ENCODE measurements at places on chromosomes 11 and 22. TPM values are rescaled to one million over a fixed set of nuclear protein-coding genes. Genes with fewer than 3 reads are reported as not detected.
A peak's percentile ranks its signal among the peaks of the same experiment; 100 is the strongest.

DNA sequence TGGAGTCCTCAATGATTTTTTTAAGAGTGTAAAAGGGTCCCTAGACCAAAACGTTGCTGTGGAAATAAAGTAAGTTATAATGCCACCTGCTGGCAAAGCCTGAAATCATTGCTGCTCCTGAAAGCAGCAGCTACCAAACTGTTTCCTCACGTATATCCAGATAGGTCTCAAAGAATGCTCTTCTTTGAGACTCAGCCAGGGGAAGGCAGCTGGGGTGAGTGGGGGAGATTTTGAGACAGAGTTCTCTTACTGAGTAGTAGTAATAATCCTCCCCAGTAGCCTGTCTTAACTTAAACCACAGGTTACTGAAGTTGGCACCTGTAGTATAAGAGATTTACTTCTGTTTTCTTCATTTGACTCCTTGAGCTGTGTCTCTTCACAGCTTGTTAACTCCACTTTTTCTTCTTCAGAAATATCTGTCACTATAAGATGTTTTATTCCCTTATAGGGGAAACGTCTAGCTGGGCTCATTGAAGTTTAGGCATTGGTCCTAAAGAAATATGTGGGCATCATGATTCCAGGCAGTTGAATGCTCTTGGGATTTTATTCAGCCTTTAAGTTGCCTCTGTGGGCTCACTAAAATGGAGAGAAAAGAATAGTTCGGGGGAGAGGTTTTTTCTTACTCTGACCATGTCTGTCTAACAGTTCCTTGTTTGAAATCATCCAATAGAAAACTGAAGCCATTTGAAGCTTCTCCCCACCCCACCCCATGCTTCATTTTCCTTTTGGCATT lies 77.9 kb downstream of the BTBD10 start:
- peak; percentile 18 for DNase-seq

The FJX1 gene
- 17.7 TPM for polyA plus RNA-seq

GRCh38 chr22:22103078-22103875 lies 120.7 kb upstream of the TOP3B start:
- no peak for DNase-seq

The TMEM151A gene
- polyA plus RNA-seq, result 0.05 TPM

The INTS4 gene
- polyA plus RNA-seq, result 36.6 TPM

The CASP4 gene
- polyA plus RNA-seq, result 16.2 TPM

DNA sequence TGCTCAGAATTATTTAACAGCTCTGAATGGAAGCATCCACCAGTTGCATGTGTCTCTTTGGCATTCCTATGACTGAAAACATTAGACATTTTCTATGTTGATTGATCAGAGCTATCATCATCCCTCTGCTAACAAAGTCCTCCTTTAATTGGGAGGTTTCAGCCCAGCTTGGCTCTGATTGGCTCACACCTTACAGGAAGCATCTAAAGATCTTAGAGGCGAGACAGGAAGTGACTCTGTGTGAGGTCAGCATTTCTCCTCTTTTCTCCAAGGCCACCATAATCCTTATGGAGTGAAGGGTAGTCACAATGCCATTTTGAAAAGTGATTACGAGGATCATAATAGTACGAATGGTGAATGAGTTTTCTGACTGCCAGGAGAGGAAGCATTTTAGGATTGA lies 260.8 kb downstream of the MIAT start:
- DNase-seq, result no peak

DNA sequence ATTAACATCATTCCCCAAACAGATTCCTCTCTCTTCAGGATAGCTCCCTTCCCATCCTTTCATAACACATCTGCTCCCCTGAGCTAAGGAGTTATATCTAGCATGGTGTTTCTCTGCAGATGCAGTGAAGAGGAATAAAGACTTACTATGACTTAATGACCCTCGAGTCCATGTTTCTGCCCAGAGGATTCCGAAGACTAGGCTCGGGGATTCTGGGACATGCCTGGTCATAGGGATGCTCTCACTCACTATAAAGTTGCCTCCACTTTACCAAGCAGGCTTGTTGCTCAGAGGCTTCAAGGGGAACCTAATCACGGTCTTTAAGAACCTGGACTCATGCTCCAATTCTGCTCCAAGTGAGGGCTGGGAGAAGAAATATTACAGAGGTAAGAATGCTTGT lies at the start of gene OR52E4:
Gene OR52E4 (plus strand): TSS at position 301 of the 400 bp plus-strand sequence. CDS start 3,664 bp downstream, outside the sequence.
- DNase-seq, result no peak

The RAB36 gene
- polyA plus RNA-seq, result 16.9 TPM

The C11orf52 gene
- polyA plus RNA-seq, result 11.0 TPM
